ENCODE measurements at places on chromosomes 7 and 10. TPM values are rescaled to one million over a fixed set of nuclear protein-coding genes. Genes with fewer than 3 reads are reported as not detected.
A peak's percentile ranks its signal among the peaks of the same experiment; 100 is the strongest.

GRCh38 chr10:50596456-50596855, 27.3 kb downstream of the SGMS1 start:
- no peak for DNase-seq

GNGT1 gene
- not detected for total RNA-seq

DNA sequence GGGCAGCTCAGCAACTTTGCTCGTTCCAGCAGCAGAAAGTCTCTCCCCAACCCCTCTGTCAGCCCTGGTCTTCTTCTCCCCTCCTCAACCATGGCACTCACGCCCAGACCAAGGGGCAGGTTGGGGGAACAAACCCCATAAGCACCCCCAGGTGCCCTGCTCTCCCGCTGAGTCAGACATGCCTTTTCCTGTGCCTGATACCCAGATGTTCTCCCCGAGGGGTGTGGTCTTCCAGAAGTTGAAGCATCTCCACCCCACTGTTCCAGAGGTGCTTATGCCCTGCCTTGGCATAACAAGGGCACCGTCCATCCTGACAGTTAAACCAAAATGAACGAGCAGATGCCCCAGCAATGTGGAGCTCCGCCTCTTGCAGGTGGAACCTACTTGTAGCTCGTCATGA, 67.1 kb downstream of the C10orf143 start:
- DNase-seq: no peak

SCIN gene
- not detected for total RNA-seq

CPA1 gene
- total RNA-seq: not detected

RBP3 gene
- total RNA-seq: not detected

DNA sequence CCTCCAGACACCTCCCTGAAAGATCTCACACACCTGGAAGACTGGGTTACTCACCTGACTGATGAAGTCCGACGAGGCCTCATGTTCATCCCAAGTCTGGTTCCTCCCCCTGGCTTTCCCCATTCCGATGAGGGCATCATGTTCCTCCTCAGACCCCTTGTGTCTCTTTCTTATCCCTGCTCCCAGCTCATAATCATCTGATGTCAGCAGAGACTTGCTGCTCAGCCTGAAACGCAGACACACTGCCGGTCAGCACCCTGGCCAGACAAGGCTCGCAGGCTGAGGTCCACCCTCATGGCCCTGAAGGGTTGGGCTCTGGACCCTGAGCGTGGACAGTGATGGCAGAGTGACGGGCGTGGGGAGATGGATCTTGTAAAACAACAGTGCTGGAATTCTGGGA, 64.3 kb downstream of the TNRC18 start:
- no peak for DNase-seq

GRCh38 chr7:1623810-1624209, 46.3 kb upstream of the ELFN1 start:
- no peak for DNase-seq

PDE1C gene
- total RNA-seq: not detected

TEX36 gene
- not detected for total RNA-seq

OR13A1 gene
- total RNA-seq: not detected

- peak; percentile 59 for DNase-seq
Observed at GRCh38 chr10:21516242-21517131, 9.0 kb downstream of the SKIDA1 start.

JAKMIP3 gene
- 0.31 TPM for total RNA-seq

DNA sequence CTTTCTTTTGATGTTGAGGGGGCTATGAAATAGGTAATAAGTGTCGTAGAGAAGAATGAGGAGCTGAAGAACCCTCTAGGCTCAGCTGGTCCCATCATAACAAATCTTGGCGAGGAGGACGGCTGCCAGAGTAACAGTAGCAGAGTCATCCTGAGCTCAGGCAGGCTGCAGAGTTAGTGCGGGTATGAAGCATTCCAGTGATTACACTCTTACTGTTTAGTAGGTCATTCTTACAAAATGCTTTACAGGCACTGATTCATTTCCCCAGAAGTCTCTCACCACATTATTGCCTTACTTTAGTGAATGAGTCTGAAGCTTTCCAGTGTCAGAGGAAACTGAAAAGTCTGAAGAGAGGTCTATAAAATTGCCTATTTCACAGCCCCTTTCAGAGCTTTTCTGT, 43.9 kb upstream of the GPR158 start:
- no peak for DNase-seq

GRCh38 chr7:6636741-6637543, at the start of gene ZNF316:
ZNF316 (plus strand) TSS chr7:6637318; CDS start chr7:6642410, 5,092 bp downstream.
- DNase-seq: peak; percentile 55

- DNase-seq: peak; percentile 97
Observed at GRCh38 chr7:102464577-102465280, at the start of the genes ALKBH4 and LRWD1. ALKBH4 (minus strand) TSS chr7:102464863; CDS start chr7:102464836, 27 bp downstream. LRWD1 (plus strand) TSS chr7:102464984; CDS start chr7:102465081, 97 bp downstream.

OR2A12 gene
- total RNA-seq: not detected

DNA sequence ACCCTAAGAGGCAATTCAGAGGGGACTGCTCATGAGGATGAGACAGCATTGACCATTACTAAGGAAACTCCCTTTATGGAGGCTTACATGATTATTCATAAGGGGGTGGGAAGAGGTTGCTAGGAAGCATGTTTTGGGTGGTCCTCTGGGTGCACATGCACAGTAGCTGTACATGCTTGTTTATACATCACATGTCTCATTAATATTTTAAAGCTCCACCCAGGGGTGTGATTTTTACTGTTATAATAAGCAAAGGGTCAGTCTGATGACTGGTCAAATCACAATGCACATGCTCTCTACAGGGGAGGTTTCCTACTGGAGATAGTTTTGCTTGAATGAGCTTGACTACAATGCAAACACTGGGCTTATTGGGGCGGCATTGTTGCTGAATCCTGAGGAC, 23.8 kb upstream of the PPP1R9A start:
- DNase-seq: no peak

ENKUR gene
- total RNA-seq: not detected

Measured in activated CD8-positive, alpha-beta T cell treated with anti-CD3 and anti-CD28 coated beads for 36 hours (primary cell).